ENCODE measurements at places on chromosomes 1 and 21.

DNA sequence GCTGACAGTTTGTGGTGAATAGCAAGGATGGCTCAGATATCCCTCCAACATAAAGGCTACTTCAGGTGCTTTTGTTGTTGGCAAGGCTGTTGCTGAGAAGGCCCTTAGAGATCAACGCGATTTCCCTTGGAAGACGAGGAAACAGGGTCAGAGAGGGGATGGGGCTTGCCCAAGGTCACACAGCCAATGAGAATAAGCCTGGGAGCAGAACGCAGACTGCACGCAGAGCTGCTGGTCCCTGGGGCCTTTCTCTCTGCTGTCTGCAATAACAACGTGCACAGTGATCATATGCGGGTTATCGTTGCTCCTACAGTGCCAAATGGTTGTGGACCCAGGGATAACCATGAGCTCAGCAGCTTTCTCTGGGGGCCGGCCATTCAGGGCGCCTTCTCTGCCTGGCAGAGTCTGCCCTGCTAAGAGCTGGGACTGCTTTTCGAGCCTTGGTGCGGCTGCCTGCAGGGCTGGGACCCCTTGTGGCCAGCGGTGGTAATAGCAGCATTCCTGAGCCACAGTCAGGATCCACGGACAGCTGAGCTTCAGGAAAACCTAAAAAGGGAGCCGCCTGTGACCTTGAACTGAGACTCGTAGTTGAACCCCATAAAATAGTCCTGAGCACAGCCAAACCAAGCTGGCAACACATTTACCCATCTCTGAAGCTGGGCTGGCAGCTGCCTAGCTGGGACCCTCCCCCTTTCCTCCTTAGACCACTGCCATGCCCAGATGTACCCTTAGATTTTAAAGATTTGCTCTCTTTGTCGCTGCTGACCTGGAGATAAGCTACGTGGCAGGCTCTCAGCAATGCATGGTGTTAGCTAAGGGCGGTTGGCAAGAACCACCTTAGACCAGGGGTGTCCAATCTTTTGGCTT lies 39.8 kb downstream of the HTR6 start:
- peak; percentile 31 for DNase-seq

DNA sequence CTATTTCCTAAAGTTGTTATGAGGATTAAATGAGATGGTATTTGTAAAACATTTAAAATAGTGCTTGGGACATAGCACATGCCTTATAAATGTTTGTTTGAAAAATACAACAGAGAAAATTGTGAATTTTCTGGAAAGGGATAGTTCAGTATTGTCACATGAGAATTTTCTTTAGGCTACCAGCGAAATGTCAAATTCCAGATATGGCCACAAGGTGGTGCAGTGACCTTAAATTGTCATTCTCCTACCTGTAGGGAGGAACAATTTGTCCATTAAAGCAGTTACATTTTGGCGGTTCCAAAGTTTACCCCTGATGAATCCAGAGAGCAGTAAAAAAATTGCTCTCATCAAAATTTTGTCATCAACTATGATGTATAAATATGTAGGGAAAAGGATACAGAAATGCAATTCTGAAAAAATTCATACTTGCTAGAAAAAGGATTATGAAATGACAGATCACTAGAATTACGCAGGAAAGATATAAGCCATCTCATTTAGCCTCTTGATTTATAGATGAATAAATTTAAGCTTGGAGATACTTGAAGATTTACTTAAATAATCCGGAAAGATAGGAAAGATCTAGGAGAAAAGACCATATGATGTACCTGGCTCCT lies 50.2 kb upstream of the TSHB start:
- DNase-seq: peak; percentile 76

DNA sequence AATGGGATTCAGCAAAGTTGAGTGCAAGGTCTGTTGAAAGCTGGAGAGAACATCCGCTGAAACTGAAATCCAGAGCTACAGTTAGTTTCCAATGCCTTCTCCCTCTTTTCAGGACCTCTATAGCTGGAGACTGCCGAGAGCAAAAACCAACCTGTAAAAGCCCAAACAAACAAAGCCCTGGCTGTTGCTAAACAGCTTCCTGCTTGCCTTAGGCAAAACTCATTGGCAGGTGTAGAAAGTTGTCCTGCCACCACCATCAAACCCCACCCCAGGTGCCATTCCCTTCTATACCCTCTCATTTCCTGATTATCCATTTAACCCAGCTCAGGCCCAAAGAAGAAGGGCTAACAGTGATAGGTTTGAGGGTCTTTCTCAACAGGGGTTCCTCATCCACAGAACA lies 24.7 kb downstream of the SCYL3 start:
- DNase-seq: no peak

DNA sequence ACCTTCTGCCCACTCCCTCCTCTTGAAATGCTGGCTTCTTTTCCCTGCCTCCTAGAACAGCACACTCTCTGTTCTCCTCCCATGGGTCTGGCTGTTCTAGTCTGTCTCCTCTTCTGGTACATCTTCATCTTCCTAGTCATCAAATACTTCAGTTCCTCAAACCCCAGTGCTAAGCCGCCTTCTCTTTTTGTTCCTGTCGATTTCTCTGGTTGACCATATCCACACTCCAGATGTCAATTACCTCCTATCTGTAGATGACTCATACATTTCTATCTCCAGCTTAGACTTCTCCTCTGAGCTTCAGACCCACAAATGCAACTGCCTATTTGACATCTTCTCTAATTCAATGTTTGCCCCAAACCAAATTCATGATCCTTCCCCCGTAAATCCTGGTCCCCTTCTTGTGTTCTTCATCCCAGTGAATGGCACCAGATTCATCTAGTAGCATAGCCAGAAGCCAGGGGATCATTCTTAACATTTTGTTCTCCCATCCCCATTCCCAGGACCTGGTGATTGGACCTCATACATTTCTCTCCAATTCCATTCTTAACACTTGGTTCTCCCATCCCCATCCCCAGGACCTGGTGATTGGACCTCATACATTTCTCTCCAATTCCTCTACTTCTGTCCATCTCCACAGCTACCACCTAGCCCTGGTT lies 35.9 kb downstream of the USP24 start:
- no peak for DNase-seq

GRCh38 chr1:62318320-62318755 lies 896 bp downstream of the KANK4 start:
- DNase-seq: no peak

DNA sequence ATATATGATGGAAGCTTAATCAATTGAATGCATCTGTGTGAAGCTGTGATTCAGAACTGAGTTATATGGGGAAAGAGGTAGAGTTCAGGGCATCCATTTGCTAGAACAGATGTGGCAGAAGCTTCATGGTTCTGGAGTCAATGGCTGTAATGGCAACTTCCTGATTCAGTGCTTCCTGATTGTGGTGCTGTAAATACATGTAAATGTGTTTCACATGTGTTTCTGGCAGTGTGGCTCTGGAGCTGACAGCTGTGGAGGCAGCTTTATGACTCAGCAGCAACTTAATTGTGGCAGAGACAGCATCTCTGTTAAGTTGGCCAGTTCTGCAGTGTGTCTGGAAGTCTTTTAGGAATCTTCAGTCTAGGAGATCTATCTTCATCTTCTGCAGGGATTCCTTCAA lies 226.6 kb upstream of the ZRANB2 start:
- no peak for DNase-seq

DNA sequence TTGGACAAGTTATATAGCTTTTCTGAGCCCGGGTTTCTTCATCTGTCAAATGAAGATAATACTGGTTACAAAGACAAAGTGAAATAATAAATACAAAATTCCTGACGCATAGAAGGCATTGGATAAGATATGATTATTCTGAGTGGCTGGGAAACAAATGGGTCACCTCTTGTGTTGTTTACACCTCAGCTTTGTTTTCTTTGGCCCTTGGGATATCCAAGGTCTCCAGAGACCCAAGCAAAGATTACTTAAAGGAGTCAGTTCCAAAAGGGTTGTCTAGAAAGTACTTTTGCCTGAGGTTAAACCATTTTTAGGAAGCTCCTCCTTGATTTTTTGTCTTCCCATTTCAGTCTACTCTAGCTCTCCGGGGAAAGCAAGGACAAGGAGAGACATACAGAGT lies 9.7 kb downstream of the KHDRBS1 start:
- DNase-seq: no peak

- no peak for DNase-seq
These were observed 70.1 kb downstream of the HSPA13 start for GRCh38 chr21:14312871-14313270.

DNA sequence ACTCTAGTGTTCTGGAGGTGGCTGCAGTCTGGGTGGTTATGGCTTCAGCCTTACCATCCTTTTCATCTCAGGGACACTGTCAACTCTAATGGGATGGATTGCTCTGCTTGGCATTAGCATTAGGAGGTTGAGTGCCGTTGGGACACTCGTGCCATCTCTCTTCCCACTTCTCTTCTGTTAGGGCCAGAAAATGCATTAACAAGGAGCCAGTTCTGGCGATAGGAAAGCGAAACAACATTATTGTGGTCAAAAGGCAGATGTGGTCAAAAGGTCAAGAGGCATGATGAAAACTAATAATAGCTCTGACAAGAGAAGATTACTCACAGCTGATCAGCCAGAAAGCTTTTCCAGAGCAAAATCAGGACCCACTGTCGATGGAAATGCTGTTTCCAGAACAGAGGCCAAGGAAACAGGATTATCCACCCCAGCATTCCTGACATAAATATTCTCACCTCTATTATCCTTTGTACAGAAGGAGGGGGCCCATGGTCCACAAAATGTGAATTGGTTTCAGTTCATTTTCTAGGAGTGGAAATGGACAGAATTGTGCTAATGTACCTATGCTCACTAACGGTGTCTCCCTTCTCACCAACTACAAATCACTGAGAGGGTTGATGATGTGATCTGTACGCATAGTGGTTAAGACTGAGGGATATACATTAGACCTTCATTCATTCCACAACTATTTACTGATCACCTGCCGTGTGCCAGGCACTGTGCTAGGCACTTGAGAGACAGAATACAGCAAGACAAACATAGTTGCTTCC lies 72.0 kb downstream of the ST6GALNAC5 start:
- no peak for DNase-seq

DNA sequence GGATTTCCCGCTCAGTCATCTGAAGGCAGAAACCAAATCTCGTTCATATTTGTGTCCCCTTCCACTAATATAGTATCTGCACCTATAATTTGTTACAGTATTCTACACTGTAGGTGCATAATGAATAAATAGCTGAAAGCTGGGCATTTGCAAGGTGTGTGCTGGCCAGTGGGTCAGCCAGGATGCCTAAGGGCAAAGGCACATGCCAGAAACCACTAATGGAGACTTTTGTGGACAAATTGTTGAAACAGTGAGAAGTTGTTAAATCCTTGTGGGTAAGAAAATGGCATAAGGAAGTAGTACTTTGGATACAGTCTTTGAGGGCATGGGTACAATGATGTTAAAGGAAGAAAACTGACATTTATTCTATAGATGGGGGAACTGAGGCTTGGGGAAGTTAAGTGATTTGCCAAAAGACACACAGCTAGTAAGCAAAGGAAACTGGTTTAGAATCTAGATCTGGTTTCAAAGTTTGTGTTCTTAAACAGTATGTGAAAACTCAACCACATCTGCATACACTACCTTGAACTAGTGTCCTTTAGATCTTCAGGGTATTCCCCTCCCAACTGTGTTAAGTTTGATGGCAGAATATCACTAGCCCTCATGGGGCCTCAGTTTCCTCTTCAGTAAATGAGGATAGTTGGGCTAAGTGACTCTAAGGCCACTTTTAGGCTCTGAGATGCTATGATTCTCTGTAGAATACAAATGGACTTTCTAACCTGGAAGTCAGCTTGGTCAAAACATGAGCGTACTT lies 26.5 kb upstream of the LRRC8C start:
- DNase-seq: no peak

GRCh38 chr1:107474877-107475612 lies 334.2 kb downstream of the NTNG1 start:
- DNase-seq: no peak

- no peak for DNase-seq
These were observed 11.2 kb upstream of the HJV start for GRCh38 chr1:146032631-146033219.

GRCh38 chr1:30991862-30992606 lies 73.5 kb downstream of the PUM1 start:
- DNase-seq: no peak

- no peak for DNase-seq
These were observed 123.9 kb downstream of the GLIS1 start for GRCh38 chr1:53615101-53615500.

DNA sequence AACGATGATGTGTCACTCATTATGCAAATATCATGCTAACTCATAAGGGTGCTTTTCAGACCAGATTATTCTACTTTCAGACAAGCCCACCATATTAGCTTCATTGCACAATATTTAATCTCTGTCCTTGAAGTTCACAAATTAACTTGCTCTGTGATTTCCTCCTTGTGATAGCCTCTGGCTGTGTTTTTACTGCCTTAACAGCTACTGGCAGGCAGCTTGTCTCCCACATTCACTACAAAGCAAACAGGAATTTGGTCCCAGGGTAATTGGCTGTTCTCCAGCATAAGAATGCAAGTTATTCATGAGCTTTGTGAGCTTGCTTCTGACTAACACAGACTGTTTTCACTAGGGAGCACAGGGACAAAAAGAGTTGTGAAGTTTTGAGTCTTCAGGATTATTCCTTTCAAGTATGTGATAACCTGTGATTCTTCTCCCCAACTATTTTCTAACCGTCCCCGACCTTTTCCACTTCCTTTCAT lies 87.9 kb upstream of the HMCN1 start:
- no peak for DNase-seq

DNA sequence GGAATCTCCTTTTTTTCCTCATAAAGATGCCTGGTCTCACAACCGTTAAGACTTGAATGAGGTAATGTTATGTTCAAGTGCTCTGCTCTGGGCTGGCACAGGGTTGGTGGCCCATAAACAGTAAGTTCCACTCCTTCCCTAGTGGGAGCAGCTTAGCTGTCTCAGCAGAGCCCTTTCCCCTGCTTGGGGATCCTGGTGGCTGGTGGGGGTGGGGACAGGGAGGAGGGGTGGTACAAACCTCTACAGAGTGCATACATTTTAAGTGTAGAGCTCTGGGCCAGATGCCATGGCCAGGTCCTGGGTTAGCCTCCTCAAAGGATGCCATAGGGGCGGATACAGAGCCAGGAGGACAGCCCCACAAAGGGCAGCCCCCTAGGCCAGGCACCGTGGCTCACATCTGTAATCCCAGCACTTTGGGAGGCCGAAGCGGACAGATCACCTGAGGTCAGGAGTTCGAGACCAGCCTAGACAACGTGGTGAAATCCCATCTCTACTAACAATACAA lies 20.7 kb upstream of the PADI1 start:
- no peak for DNase-seq

- no peak for DNase-seq
These were observed 28.5 kb upstream of the ECE1 start for GRCh38 chr1:21318714-21319159.

DNA sequence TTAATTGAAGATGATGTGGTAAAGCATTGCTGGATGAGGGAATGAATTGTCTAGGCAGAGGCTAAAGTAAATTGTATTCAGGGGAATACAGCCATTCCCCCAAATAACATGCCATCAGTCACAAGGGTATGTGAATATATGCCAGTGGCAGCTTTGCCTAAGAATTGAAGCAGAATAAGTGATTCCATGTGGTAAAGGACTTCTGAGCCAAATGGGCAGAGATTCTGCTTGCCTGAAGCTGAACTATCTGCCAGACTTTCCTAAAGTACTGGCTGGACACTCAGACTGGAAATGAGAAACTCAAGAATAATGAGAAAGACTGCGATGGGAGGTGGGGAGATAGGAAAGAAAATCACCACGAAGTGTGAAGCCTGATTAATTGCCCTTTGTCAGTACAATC lies 2.4 kb downstream of the LIX1L start:
- DNase-seq: no peak

Measured in stimulated activated effector memory CD8-positive, alpha-beta T cell treated with anti-CD3 and anti-CD28 coated beads, Interleukin-12 subunit alpha, Interleukin-12 subunit beta, amount 100 ng/mL, for 72 hours (primary cell).